Memory B cell (primary cell): ENCODE measurements at places on chromosomes 6 and 20.

DNA sequence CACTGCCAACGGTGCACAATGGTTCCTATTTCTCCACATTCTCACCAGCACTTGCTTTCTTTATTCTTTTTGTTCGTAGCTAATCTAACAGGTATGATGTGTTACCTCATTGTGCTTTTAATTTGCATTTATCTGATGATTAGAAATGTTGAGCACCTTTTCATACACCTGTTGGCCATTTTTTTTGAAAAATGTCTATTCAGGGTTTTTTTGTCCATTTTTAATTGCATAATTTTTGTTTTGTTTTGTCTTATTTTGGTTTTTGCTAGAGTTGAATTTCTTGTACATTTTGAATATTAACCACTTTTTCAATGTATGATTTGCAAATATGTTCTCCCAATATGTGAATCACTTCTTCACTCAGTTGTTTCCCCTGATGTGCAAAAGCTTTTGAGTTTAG lies 150.6 kb downstream of the TENT5A start:
- no peak for DNase-seq

- no peak for DNase-seq
Observed at GRCh38 chr20:53274807-53275206, 302.6 kb downstream of the TSHZ2 start.

DNA sequence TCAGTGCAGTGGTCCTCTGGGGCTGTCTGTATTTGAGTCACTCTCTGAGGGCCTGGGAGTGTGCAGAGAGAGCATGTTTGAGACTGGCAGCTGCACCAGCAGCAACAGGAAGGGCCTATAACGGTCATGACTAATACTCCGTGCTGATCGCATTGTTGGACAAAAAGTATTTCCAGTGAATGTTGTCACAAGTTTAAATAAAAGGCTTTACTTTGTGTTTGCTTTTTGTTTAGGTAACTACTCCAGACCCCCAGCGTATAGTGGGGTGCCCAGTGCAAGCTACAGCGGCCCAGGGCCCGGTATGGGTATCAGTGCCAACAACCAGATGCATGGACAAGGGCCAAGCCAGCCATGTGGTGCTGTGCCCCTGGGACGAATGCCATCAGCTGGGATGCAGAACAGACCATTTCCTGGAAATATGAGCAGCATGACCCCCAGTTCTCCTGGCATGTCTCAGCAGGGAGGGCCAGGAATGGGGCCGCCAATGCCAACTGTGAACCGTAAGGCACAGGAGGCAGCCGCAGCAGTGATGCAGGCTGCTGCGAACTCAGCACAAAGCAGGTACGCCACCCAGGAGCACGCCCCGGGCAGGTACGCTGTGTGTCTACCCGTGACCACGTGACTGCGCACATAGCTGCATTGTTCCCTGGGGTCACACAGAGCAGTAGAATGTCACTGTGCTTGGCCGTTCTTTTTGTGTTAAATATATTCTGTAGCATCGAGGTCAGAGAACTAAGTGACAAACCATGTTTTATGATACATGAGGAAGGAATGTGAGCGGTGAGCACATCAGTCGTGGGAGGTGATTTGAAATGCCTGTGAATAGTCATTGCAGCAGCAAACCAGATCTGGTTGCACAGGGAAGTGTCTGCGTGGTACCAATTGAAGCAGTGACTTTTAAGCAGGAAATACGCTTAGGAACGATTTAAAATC lies 174.7 kb downstream of the TMEM242 start:
- DNase-seq, result no peak

GRCh38 chr6:148343047-148343782 lies 577 bp downstream of the SASH1 start:
- DNase-seq, result no peak

DNA sequence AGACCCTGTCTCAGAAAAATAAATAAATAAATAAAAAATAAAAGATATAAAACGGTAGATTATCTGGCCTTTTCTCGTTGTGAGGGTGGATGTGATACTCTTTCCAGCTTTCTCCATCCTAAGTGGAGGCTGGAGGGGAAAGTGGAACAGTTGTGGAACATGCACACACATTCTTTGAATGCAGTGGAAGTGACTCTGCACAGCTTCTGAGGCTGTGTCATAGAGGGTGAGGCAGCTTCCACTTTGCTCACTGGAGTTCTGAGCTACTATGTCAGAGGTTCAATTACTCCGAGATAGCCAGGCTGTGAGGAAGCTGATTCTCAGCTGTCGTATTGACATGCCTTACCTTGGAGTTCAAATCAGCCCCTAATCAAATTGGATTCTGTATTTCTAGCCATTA lies 82.2 kb downstream of the CHMP4B start:
- no peak for DNase-seq

DNA sequence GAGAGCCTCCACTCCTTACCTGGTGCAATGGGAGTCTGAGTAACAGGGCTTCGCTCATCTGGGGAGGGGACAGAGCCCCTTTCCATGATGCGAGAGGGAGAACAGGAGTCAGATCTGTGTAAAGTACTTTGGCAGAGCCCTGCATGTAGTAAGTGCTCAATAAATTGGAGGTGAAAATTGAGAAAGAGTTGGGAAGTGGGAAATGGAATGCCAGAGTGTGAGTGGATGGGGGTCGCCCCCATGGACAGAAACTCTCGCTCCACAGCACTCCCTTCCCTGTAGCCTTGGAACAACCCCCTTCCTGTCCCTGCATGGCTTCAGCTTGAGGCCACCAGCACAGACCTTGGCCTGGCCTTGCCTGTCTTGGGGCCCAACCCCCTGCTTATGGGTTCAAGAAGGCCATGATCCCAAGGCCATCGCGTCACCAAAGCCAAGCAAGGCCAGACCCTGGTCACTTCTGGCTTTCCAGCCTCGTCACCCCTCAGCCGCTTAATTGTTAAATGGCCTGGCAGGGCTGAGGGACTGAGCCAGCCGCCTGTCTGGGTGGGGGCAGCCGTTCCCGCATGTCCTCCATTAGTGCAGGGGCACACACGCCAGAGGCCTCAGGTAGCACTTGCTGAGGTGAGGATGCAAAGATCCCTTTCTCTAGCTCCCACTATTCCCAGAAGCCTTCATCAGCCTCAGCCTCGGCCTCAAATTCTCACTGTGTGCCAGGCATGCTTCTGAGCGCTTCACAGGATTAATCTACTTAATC lies 93.7 kb upstream of the PTPN1 start:
- DNase-seq, result no peak

DNA sequence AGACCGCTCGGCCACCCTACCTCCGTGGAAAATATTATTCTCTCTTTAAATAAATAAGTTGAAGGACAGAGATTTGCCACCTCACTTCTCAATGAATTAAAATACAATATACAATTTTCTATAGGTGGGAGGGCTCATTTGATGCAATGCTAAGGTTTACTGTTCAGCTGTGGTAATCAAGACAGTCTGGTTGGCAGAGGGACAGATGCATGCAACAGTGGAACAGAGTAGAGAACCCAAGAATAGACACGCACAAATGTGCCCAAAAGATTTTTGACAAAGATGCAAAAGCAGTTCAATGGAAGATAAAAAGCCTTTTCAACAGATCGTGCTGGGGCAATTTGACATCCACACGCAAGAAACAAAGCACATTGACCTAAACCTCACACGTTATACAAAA lies 145.2 kb downstream of the CEBPB start:
- no peak for DNase-seq

DNA sequence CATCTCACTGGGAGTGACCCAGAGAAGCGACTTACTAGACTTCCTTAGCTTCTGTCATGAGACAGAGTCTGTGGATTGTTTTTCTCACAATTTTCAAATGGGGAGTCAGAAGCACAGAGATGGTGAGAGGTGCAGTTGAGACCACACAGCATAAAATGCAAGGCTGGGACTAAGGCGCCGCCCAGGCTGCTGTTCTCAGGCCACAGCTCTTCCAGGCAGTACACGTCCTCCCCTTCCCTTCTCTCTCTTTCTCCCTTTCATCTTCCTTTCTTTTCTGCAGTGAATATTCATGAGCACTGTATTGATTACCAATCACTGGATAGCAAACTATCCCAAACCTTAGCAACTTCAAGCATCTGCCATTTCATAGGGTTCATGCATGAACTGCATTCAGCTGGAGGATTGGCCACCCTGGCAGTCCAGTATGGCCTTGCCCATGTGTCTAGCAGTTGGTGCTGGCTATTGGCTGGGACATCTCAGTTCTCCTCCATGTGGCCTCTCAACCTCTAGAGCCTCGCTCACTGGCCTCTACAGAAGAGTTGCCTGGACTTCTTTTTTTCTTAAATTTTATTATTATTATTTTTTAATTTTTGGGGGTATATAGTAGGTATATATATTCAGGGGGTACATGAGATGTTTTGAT lies 11.4 kb downstream of the BCAS4 start:
- DNase-seq, result no peak

DNA sequence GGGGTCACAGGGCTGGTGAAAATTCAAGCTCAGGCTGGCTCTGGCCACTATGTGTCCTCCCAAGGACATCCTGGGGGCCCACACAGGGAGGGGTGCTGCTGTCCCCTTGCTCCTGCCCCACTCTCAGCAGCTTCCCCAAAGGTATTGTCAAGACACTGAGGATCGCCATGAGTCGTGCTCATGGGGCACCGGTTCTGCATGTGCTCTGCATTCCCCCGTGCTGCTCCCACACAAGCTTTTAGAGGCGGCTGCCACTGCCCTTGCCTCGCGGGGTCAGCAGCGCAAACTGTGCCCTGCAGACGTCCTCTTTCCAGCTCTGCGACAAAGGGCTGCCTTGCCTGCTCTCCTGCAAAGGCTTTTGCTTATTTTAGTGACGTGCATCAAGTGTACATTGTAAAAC lies 179.8 kb downstream of the ERMARD start:
- no peak for DNase-seq

- DNase-seq, result no peak
Observed at GRCh38 chr6:34466242-34467185, 638 bp downstream of the PACSIN1 start.

DNA sequence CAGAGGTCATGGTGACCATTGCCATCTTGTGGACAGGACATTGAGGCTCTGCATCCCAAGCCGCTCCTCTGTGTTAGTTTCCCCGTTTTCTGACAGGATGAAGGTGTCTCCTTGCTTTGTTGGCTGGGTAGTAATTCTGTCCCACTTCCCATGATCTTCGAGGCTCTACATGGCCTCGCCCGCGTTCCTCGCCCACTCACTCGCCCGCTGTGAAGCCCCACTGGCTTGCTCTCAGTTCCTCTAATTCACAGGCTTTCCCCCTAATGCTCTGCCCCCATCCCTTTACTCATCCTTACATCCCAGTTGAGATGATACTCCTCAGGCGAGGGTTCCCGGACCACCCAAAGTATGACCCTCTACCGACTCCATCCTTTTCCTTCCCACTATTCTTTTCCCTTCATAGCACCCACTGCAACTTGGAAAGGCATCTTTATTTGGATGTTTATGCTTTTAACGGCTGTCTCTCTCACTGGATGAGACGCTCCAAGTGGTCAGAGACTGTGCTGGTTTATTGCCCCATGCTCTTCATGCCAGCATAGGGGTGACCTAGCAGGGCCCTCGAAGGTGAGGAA lies 511 bp upstream of the SLC35B2 start:
- no peak for DNase-seq

- peak; percentile 53 for DNase-seq
Observed at GRCh38 chr20:41316602-41317545, 657 bp downstream of the ZHX3 start.

DNA sequence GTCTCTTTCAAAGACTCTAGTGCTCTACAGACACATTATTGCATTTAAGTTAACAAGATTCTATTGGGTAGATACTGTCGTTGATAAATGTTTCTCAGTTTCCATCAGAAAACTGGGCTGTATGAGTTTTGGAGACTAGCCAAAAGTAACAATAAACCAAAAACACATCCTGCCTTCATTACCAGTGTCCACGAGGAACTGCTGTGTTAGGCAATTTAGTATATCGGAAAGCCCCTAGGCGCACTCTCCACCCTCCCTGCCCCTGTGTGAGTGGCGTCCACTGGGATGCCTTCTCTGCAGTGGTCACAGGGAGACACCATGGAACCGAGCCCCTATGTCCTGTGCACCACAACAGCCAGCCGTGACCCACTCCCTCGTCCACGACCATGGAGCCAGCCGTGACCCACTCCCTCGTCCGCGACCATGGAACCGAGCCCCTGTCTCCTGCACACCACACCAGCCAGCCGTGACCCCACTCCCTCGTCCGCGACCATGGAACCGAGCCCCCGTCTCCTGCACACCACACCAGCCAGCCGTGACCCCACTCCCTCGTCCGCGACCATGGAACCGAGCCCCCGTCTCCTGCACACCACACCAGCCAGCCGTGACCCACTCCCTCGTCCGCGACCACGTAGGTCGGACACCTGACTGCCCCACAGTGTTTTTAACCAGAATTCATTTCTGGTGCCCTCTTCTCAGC lies 35.3 kb downstream of the DLL1 start:
- DNase-seq, result no peak

GRCh38 chr20:50592282-50593004 lies 82.3 kb downstream of the PTPN1 start:
- no peak for DNase-seq
